ENCODE measurements at places on chromosomes 2 and 18. TPM values are rescaled to one million over a fixed set of nuclear protein-coding genes. Genes with fewer than 3 reads are reported as not detected.

DNA sequence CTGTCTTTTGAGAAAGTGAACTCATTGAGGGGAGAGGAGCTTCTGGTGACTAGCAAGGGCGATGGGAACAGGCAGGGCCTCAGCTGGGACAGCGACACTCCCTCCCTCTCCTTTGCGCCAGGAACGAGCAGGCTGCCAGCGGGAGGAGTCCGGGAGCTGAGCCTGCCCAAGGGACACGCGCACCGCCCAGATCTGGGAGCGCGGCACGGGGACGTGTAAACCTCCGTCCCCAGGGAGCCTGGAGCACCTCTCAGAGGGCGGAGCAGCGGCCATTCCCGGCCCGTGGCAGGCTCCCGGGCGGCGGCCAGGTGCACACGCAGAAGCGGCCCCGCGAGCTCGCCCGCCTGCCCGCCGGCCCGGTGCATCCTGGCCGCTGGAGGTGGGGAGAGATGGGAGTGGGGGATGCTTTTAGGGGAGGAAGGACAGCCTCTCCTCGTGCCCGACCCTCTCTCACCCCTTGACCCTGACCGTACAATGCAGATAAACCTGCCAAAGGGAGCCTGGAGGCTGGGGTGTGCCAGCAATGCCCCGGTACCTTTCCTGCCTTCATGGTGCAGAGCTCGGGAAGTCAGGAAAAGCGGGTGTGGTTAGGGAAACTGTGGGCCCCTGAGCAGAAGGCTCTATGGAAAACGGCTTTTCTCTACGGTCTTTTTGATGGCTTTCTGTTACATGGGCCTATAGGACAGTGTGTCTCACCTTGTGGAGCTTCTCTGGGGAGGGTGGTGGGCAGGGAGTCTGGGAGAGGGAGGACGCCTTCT is 2.2 kb downstream of the AQP4 start:
- DNase-seq = no peak

Gene HOXD13
- total RNA-seq = not detected

Gene SULT1C4
- not detected for total RNA-seq

- no peak for DNase-seq
Observed at GRCh38 chr2:101521487-101521886, 46.6 kb upstream of the RFX8 start.

Gene ZNF804A
- not detected for total RNA-seq

DNA sequence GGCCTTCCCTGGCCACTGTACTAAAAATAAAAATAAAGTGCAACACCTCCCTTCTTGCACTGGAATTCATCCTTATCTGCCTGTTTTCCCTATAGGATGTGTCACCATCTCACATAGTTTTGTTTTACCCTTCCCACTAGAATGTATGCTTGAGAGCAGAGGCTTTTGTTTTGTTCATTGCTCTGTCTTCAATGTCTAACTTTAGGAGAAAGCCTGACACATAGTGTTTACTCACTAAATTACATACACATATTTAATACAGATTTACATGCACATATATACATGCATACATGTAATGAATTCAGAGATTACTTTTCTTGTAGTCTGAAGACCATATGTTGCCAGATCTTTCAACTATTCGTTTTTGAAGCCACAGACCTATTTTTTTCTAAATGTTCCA is 23.0 kb downstream of the CD302 start:
- no peak for DNase-seq

- DNase-seq = no peak
Observed at GRCh38 chr2:229445501-229446211, 174.6 kb upstream of the PID1 start.

DNA sequence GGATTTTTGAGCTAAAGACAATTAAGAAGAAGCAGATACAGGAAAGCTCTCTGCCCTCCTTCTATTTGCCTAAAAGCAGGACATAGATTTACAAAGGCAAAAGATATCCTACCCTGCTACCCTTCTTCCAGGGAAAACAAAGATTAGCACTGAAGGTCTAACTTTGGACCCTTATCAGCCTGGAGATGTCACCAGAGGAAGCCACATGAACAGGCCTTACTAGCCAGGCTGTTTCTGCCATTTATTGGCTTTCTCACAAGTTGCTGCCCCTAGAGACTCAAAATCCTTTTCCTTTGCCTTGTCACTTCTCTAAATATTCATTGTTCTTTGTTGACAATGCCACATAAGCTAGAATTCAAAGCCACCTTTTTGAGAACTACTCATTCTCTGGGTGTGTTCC is 147.3 kb downstream of the B3GNT2 start:
- DNase-seq = no peak

- DNase-seq = no peak
Observed at GRCh38 chr2:238884122-238884811, 36.4 kb downstream of the TWIST2 start.

GRCh38 chr2:70939001-70939838 is 3.5 kb downstream of the ATP6V1B1 start:
- no peak for DNase-seq

GRCh38 chr18:52150050-52150449 is 189.9 kb upstream of the DCC start:
- no peak for DNase-seq

DNA sequence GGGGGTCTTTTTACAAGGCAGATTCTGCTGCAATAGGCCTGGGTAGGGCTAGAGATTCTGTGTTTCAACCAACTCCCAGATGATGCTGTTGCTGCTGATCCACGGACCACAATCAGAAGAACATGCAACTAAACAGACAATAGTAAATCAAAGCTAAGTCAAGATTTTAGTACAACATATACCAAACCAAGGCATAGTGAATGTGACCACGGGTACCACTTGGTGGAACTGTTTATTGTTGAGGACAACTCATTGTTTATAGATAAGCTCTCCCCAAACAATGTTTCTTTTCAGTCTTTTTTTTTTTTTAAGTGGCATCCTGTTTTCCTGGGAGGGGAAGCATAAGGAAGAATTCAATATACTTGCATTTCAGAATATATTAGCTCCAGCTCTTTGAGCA is 36.0 kb upstream of the DARS1 start:
- DNase-seq = no peak

Gene POTEJ
- not detected for total RNA-seq

DNA sequence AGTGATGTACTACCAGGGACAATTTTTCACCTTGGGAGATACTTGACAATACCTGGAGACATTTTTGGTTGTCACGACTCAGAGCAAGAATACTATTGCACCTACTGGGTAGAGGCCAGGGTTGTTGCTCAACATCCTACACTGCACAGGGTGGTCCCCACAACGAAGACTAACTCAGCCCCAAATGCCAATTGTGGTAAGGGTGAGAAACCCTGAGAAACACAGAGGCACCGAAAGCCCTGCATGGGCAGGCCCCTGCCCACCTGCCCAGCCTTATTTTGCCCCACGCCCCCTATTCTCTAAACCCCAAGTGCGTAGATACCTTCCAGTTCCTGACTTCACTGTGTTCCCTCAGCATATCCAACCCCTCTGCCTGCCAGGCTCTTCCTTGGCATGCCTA is 163.1 kb upstream of the PKDCC start:
- DNase-seq = no peak

DNA sequence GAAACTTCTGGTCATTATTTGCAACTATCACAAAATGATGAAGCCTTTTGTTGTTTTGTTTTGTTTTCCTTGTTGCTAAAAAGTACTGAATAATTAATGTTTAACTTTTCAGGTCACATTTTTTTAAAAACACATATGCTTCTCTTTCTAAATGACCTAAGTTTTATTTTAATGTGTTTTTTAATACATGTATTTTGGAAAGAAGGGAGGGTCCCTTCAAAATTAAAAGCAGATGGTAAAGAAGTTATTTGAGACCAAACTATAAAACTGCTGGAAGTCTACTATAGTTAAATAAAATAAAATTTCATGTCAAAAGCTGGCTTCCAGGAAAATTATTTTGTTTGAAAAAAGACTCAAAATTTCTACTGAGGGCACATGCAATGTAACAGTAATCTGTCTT is 39.5 kb upstream of the ASNSD1 start:
- no peak for DNase-seq

DNA sequence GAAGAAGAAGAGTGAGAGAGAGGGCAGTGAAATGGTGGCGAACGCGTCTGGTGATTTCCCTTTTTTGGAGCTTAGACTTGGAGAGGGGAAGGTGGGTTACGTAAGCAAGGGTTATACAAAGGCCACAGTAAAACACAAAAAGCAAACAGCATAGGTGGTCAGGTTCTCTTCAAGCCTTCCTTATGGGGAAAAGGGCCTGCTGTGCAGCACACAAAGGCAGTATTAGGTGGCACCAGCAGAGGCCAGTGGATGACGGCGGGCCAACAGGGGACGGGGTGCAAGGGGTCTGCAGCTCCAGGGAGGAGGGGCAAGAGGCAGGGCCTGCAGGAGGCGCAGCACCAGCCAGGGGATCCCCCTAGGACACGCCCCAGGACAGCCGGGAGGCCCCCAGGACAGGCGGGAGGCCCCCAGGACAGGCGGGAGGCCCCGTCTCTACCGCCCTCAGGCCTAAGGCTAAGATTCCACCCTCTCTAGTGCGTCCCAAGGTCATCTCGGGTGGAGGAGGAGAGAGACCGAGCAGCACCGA is 32.6 kb upstream of the NPC1 start:
- peak; percentile 14 for DNase-seq

- no peak for DNase-seq
Observed at GRCh38 chr2:42040643-42041278, 7.1 kb upstream of the PKDCC start.

DNA sequence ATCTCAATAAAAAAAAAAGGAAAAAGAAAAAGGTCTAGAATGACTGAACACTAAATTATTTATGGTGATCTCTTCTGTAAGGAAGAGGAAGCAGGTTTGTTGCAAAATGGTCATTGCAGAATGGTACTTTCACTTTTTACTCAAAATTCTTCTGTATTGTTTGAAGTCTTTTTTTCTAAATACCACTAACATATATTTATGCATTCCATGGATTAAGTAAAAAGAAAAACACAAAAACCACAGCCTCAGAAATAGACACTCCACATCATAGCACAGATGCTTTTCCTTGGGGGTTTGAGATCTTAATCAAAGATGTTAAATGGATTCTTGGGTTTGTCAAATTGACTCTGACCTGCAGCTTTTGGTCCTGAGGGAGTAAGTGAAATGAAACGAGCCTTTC is 47.4 kb downstream of the RHOB start:
- no peak for DNase-seq

DNA sequence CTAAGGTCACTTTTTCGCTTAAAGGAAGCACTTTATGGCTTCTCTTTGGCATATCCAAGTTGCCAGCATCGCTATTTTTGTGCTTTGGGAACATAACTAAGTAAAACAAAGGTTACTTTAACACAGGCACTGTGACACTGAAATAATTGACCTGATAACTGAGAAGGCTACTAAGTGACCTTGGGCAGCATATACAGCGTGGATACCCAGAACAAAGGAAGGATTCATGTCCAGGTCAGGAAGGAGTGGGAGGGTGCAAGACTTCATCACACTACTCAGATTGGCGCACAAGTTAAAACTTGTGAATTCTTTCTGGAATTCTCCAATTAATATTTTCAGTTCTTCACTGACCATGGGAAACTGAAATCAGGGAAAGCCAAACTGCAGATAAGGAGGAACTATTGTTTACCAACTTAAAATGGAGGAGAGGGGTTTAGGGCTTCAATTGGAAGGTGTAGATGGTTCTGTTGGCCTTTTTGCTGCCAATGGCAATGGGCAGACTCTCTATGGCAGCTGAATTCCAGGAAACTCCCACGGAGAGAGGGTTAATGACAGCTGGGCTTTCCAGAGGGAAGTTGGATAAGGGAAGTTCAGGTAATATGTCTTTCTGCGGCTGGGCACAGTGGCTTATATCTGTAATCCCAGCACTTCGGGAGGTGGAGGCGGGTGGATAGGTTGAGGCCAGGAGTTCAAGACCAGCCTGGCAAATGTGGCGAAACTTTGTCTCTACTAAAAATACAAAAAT is 45.3 kb downstream of the COMMD1 start:
- DNase-seq = no peak

Gene FEV
- total RNA-seq = not detected

- no peak for DNase-seq
Observed at GRCh38 chr2:70443726-70444125, 109.9 kb downstream of the TGFA start.

Gene POU3F3
- not detected for total RNA-seq

Measured in activated CD4-positive, alpha-beta T cell treated with anti-CD3 and anti-CD28 coated beads for 36 hours (primary cell).